ENCODE measurements at places on chromosomes 16 and 17.

GRCh38 chr17:72380737-72381136 is 259.9 kb downstream of the SOX9 start:
- no peak for DNase-seq

DNA sequence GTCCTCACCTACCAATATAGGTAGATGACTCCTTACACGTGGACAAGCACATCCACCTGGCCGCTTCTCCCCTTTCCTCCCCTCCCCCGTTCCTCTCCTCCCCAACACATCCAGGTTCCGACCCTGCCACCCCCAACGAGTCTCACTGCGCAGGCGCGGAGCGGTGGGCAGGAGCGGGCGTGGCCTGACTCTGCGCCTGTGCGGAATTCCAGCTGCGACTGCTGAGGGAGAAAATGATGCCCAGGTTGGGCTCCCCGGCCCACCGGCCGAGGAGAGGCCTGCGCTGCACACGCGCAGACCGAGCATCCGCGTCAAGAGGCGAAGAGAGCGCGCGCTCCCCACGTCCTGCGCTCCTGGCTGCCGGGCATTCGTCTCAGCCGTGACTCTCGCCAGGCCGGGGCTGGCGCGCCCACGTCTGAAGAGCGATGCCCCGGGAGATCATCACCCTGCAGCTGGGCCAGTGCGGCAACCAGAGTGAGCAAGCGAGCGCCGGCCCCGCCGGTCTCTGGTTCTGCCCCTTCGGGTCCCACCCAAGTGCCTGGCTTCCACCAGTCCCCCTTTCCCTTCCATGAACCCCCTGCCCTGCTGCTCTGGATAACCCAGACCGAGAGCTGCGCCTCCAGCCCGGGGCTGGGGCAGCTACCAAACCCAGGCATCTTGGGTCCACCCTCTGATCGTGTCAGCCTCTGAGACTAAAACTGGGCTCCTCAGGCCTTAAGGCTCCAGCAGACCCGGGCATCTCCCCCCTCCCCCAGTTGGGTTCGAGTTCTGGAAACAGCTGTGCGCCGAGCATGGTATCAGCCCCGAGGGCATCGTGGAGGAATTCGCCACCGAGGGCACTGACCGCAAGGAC is at the start of gene TUBG2:
Gene TUBG2 (plus strand): TSS at position 206 of the 853 bp plus-strand sequence. CDS start 220 bp downstream, at position 426.
- DNase-seq, result no peak

DNA sequence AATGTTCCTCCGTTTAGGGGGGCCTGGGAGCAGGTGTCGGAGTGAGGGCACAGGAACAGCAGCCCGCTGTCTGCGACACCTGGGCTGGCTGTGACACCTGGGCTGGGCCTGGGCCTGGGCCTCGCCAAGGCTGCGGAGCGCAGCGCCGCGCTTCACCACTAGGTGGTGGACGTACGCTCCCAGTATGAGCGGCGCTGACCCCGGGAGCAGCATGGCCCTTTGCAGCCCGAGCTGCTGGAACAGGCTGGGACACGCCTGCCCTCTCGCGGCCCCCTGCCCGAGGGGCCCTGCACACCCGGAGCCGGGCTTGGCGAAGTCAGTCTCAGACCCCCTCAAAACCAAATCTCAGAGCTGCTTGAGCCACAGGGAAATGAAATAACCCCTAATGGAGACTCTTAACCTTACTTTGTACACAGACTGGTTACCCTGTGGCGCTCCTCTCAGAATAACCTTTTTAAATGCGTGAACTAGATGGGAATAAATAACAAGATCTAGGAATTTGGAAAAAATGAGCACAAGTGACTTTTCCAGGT is 38.6 kb upstream of the FA2H start:
- DNase-seq, result no peak

- no peak for DNase-seq
Measured at GRCh38 chr17:45929344-45929743, 35.0 kb downstream of the MAPT start.

GRCh38 chr16:57549730-57550129 is 7.3 kb downstream of the ADGRG5 start:
- DNase-seq, result no peak

DNA sequence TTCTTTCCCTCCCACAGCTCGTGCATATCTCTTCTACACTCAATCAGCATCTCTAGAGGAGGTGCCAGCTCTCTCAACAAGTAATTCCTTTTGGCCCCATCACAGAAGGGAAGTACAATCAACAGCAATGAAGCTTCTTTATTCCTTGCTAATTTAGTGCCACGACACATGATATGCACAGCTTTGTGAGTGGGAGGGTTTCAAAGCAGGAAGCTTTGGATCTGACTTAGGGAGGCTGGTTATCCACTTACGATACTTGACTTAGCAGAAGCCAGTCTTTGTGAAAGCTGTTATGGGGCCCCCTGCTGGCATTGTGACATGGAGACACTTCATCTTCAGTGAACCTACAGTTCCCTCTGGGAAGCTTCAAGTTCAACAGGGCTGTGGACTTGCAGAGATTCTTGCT is 81.0 kb downstream of the TMEM100 start:
- DNase-seq, result no peak

DNA sequence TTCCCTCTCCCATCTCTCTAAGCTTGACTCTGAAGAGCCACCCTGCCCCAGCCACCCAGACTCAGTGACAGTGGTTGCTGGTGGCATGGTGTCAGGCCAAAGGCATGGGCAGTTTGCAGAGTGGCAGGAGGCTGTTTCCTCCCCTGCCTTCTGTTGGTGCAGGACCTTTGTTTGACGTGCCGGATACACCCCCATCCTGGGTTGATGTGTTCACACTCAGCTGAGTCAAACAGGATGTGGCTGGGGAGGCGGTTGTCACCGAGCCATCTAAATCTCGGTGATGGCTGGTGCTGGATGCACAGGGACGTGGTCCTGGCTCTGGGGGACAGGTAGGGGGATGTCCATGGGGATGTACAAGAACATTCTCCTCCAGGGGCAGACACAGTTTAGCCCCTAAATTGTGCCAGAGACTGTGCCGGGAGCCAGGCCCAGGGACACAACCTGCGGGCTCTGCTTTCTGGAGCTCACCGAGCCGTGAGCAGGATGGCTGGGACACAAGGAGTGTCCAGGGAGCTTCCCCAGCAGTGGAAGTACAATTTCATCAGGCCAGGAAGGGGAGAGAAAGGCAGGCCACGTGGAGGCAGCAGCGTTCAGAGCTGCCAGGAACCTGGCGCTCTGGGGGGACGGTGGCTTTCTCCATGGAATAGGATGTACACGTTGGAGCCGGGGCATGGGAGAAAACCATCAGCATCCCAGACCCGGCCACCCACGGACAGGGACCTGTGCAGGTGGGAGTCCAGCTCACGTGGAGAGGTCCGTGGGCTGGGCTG is 264.2 kb downstream of the SEC14L1 start:
- no peak for DNase-seq

- no peak for DNase-seq
Measured at GRCh38 chr17:79810130-79811010, 13.5 kb upstream of the CBX8 start.

DNA sequence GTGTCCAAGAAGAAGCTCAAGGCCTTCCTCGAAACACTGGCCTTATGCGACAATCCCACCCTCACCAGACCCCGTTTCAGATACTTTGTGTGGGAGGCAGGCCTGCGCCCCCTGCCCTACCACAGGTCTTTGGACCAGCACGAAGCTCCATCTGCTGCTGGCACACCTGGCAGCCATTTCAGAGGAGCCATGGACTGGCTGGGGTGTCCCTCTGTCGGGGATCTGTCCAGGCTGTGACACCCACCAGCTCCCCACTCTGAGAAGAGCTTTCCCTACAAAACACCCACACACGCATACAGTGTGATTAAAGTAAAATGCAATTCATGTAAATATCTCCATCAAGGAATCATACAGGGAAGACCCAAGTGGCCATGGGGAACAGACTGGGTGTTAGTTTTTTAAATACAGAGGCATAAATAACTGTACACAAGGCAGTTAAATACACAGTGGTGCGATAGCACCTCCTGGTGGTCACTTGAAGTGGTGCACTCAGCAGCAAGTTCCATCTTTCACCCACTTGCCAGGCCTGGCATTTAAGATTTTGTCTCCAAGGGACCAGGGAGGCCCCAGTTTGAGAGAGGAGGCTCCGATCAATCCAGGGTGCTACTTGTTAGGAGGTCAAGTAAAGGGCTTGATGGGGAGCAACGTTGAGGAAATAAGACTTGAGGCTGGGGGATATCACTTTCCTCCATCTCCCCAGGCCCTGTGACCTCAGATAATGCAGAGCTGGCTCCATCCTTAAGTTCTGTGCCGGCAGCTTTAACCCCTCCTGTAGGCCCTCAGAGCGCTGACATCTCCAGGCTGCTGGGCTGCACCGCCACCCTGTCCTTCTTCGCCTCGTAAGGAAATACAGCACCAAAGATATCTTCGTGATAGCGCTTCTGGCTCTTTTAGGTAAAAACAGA is 43.6 kb downstream of the NOS2 start:
- no peak for DNase-seq

DNA sequence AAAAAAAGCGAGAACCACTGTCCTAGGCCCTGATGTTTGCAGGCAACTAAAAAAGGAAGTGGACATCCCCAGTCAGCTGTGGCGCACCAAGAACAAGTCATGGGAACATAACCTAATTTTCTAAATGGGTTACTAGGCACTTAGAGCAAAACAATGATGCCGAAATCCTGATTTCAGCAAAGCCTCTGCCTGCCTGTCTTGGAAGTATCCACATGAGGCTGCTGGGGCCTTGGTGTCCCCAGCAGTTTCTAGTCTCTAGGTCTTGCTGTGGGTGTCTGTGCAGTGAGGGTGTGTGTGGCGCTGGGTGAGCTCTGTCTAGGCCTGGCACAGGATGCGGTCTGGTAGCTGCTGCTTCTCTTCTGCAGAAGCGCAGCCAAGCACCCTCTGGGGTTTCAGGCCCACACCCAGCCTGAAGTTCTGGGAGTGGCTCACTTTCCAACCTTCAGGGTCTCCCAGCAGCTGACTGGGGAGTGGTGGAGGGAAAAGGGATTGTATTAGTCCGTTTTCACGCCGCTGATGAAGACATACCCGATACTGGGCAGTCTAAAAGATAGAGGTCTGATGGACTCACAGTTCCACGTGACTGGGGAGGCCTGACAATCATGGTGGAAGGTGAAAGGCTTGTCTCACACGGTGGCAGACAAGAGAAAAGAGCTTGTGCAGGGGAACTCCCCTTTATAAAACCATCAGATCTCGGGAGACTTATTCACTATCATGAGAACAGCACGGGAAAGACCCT is 21.1 kb downstream of the STH start:
- DNase-seq, result no peak

DNA sequence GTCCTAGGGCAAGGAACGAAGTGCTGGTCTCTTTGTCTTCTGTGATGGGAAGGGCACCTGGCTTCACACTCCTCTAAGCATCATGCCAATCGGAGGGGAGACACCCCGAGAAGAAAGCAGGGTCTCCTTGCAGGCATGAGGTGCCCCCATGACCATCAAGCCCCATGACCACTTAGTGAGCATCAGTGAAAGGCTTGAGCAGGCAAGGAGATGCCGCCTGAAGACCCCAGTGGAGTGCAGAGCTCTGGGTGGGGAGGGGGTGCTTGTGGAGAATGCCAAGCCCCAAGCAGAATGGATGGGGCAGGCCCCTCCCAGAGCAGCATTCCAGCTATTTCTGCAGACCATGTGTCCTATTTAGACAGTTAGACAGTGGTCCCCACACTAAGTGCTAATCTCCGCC is 232.7 kb upstream of the TNRC6C start:
- DNase-seq, result no peak

GRCh38 chr17:78105101-78105500 is 23.5 kb downstream of the TMC6 start:
- no peak for DNase-seq

GRCh38 chr16:30377050-30377811 is 2.6 kb downstream of the MYL11 start:
- no peak for DNase-seq

DNA sequence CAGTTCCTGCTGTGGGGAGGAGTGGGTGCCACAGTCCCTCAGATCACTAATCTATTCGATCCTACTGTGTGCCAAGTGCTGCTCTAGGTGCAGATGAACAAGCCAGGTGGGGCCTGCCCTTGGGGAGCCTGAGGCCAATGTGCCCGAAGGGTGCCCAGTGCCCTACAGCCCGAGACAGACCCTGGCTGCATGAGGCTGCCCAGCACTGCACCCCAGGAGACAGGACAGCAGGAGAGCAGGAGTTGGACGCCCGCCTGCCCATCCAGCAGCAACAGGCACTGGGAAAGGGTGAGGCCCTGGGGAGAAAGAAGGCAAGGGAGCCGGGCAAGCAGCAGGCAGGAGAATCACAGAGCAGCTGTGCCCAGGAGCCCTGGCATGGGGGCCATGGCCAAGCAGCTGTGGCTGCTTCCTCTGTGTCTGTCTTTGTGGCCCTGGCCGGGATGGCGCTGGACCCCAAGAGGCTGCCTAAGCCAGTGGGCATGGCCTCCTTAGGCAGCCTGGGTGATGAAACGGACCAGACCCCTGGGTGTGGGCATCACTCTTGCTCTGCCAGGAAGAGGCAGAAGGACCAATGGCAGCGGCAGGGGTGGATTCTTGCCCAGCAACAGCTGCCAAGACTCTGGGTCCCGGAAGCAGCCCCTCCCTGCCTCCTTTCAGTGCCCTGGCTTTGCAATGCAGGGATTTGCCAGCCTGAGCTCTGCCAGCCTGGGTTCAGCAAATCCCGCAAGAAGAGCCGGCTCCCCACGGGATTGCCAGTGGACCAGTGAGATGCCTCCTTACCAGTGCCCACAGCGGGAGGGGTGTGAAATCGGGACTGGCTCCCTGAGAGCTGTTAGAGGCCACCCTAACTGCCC is 179.6 kb upstream of the TNRC6C start:
- no peak for DNase-seq

- no peak for DNase-seq
Measured at GRCh38 chr16:68980695-68981315, 124.6 kb upstream of the HAS3 start.

- DNase-seq, result no peak
Measured at GRCh38 chr16:12548270-12548983, 255.3 kb downstream of the CPPED1 start.

DNA sequence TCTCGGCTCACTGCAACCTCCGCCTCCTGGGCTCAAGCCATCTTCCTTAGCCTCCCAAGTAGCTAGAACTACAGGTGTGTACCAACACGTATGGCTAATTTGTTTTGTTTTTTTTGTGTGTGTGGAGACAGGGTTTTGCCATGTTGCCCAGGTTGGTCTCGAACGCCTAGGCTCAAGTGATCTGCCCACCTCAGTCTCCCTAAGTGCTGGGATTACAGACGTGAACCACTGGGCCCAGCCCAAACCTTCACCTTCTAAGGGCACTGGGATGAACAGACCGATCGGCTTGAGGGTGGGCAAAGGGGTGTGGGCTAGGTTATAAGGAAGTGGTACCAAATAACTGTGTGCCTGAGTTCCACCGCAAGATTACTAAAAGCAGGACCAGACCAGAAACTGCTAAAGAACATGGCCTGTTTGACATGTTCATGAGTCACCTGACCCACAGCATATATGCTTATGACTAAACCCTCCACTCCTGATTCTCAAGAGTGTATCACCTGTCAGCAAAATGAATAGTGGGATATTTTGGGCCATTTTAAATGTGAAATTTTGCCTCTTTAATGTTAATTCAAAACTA is 8.1 kb downstream of the TMEM97 start:
- no peak for DNase-seq

DNA sequence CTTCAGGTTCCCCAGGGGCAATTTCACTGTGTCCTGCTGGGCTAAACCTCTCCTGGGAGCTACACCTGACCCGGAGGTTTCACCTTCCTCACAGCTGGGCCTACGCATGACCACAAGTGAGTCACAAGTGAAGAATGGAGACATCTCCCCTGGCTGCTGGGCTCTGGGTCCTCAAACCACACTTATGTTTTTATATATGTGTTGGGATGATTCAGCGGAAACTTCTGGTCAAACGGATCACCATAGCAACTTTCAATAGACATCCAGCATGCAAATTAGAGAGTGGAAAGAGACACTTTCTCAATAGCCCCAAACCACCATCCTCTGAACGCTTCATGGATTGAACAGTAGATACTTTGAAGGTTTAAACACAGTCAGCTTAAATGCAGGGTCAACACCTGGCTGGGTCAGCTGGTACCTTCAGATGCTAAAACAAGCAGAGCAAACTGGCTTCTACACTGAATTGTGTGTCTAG is 28.0 kb upstream of the MAF start:
- DNase-seq, result no peak
